Breast epithelium (tissue), 4 donors: ENCODE measurements at places on chromosomes 16 and 17.
A peak's percentile ranks its signal among the peaks of the same experiment; 100 is the strongest.

DNA sequence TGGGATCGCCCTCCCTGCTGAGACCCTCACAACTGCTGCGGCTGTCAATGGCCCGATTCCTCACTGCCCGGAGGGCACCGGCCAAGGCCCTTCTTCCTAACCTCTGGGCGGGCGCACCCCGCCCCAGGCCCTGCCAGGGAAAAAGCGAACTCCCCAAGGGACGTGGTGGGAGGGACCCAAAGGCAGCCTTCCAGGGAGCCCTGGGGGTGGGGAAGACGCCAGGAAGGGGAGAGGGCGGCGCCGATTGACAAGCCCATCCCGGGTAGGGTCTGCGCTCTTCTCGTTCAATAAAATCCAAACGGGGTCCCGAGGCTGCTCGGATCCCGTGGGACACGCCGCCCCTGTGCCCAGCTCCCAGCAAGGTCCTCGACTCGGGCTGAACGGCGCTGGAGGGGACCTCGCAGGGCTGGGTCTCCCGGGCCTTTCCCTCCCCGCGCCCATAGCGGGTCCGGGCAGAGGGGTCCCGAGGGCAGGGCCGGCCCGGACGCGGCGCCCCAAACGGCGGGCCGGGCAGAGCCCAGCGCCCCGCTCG is 416 bp downstream of the KIFC3 start:
- DNase-seq, result no peak

DNA sequence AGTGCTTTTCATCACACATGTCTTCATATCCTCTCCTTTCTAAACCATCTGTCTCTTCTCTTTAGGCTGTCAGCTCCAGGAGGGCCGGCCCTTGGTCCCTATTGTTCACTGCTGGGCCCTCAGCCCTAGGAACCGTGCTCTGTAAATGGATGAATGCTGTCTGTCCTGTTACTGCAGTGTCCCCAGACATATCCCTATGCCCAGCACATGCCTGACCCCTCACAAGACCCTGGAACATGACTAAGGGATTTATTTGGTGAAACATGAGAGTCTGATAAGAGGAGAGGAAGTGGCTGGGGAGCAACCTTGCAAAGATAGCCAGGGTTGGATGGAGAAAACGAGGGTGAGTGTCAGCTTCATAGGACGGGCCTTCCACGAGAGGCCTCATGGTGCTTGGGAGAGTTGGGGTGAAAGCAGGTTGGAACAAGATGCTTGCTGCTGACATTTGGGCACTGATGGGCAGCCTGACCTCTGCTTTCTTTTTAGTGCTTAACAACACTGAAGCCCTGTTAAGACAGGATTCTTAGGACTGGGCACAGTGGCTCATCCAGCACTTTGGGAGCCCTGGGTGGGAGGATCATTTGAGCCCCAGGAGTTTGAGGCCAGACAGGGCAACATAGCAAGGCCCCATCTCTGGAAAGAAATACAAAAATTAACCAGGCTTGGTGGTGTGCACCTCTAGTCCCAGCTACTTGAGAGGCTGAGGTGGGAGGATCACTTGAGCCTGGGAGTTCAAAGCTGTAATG is 39.0 kb downstream of the ABCC1 start:
- DNase-seq, result no peak

DNA sequence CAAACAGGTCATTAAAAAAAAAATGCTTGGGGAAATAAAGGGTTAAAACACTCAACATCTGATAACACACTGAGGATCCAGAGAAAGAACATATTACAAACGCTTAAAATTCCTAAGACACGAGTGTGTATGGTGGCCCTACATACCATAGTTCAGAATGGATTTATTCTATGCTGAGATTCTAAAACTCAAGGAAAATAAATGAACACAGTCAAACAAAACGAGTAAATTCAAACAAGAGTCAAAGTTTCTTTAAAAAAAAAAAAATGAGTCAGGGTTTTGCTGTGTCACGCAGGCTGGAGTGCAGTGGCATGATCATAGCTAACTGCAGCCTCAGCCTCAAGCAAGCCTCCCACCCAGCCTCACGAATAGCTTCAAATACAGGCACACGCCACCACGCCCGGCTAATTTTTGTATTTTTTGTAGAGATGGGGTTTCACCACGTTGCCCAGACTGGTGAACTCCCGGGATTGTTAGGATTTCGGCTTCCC is 17.4 kb downstream of the CRK start:
- no peak for DNase-seq

- DNase-seq, result no peak
Observed at GRCh38 chr16:23508589-23509440, 1.5 kb downstream of the GGA2 start.

- no peak for DNase-seq
Observed at GRCh38 chr17:60087882-60088669, 9.4 kb upstream of the HEATR6 start.

GRCh38 chr17:8696426-8696825 is 48.2 kb downstream of the CCDC42 start:
- DNase-seq, result no peak

- no peak for DNase-seq
Observed at GRCh38 chr17:5705081-5705875, 121.0 kb upstream of the NLRP1 start.

GRCh38 chr16:787321-787966 is 737 bp downstream of the RPUSD1 start:
- no peak for DNase-seq

DNA sequence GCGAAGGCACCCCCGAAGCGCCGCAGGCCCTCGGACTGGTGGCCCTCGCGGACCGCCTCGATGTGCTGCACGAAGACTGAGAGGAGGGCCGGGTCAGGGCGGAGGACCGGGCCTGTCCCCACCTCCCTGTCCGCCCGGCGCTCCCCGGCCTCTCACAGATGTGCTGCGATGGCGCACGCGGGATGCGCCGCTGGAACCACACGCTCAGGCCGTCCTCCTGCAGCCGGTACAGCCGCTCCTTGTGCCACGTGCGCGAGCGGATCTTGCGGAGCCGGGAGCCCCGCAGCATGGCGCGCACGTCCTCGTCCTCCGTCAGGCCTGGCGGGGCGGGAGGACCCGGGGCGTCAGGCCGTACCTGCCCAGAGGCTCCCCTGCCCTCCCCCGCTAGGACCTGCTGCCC is 11.3 kb downstream of the PLCD3 start:
- DNase-seq, result no peak

GRCh38 chr17:79515646-79516571 is 94.9 kb downstream of the RBFOX3 start:
- no peak for DNase-seq

DNA sequence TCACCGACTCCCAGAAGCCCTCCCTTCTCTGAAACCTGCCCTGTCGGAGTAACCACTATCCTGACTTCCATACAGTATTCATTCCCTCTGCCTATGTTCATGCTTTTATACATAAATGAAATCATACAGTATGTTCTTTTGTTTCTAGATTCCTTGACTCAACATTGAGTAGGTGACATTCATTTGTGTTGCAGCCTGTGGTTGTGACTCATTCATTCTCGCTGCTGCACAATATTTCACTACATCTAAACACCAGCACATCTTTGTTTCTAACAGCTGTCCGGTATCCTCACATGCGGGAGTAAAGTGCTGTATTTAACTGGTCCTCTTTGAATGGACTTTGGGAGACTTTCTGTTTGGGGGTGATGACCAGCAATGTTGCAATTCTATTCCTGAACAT is 135.0 kb upstream of the FOXF1 start:
- DNase-seq, result no peak

DNA sequence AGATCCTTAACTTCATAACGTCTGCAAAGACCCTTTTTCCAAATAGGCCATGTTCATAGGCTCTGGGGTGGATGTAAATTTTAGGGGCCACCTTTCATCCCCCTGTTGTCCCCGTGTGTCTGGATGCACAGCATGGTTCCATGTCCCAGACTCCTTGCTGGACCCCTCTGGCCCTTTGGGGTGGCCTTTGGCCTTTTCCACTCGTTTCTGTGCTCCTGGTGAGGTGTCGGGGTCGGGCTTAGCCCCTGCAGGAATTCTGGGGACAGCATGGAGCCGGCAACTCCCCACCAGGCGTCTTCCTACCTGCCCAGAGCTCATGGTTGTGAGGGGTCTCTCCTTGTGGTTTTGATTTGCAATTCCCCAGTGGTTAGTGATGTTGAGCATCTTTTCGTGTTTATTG is 183.5 kb downstream of the SEC14L1 start:
- peak; percentile 3 for DNase-seq

DNA sequence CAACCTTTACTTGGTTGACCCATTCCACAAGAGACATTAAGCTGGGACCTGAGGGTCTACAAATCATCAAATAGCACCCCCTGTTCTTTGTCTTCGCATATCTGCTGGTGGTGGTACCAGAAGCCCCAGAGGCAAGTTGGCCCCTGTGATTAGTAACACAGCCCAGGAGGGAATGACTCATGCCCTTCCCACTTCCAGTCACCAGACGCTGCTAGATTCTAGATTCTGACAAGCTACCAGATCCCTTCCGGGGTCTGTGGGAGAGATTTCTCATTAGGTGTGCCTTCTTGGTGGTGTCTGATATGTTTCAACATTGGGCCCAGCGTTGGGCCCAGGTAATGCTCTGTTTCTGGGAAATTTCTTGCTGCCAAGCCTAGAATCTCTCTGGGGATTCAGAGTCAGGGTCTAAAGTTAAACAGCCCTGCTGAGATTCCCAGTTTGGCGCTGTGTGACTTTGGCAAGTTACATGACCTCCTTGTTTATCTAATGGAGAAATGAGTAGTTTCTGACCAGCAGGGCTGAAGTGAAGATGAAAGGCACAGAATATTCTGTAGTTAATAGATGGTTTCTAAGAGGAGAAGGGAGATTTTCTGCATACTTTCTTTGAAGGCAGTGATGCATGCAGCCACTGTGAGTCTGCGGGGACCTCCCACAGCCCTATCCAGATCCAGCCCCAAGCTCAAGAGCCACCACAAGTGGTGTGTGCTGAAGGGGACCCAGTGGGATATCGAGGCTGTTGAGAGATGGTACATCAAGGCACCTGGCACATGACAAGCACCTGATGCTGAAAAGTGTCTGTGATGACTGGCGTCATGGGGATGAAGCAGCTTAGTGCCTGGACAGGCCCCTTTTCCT is 3.9 kb downstream of the TRPV2 start:
- DNase-seq, result no peak

DNA sequence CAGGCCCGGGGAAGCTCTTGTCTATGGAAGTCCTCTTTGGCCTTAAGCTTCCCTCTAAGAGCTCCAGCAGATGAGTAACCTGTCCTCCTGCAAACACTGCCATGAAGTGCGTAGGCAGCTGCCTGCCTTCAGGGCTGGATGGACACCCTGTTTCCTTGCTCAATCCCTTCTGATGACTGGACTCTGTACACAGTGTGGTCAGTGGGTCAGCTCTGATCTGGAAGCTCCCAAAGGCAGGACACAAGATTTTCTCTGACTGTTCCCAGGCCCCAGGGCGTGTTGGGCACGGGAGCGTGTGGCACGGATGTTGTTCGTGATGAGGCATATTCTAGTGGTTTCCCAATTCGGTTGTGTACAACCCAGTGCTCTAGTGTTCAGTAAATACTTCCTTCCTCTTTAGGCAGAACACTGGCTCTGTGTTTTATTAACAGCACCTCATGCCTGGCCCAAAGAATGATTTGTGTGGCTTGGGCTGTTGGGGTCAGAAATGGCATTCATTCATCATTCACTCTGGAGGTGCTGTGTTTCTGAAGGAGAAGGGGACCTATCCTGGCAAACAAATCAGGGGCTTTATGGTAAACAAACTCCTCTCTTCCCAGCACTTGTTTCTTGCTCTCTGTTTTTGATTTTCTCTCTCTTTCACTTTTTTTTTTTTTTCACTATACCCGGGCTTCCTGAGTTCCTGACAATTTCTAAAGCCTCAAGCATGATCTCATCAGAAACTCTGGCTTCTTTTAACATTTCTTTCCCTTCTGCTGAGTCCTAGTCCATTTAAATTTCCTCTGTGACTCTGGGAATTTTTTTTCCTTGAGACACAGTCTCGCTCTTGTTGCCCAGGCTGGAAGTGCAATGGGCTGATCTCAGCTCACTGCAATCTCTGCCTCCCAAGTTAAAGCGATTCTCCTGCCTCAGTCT is 12.0 kb upstream of the RNF157 start:
- peak; percentile 82 for DNase-seq

GRCh38 chr16:66391726-66392670 is 25.5 kb downstream of the CDH5 start:
- no peak for DNase-seq

DNA sequence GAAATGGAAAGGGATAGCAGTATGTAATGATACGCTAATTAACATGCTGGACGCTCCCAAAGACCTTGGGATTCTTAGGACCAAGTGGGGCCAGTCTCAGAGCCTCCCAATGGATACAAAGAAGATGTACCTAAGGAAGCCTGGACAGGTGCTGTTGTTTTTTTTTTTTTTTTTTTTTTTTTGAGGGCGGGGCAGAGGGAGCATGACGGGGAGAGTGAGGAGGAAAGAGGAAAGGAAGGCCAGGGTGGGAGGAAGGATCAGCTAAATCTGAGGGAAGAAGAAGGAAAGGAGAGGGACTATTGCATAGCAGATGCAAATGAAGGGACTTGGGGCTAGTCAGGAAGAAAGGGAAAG is 2.5 kb downstream of the VAMP2 start:
- DNase-seq, result no peak

GRCh38 chr17:56762988-56763387 is 70.7 kb downstream of the C17orf67 start:
- no peak for DNase-seq

GRCh38 chr16:85968041-85968920 is 69.3 kb downstream of the IRF8 start:
- no peak for DNase-seq
